Lung (tissue), 17 donors: ENCODE measurements at places on chromosomes 6 and 20. TPM values are rescaled to one million over a fixed set of nuclear protein-coding genes. Genes with fewer than 3 reads are reported as not detected.
A peak's percentile ranks its signal among the peaks of the same experiment; 100 is the strongest.

DNA sequence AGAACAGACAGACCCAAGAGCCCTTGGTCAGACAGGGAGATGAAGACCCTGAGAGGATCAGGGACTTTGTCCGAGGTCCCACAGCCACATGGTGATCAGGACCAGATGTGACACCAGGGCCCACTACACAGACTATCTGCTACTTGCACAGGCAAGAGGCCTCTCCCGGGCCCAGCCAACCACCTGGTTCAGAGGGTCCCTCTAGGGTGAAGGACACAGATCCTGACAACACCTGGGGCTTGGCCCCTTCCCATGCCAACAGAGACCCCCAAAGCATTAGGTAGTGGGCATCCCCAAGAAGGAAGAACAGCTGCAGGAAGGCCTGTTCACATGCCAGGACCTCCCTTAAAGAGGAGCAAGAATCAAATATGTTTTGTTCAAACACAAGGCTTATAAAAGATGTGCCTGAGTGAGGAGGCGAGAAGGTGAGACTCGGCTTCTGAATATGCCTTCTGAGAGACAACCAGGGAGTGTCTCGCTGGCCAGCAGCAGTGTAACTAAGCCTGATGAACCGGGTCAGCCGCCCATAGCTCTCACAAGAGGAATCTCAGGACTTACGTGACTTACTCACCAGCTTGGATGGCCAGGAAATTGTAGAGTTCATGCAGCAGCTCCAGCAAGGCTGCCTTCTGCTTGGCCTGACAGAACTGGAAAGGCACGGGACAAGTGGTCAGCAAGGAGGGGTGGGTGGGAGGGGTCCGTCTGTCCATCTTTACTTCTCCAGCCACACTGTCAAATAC is 5.0 kb downstream of the LEMD2 start:
- H3K36me3 ChIP-seq = peaks cover 64% of the 10 kb centered on the region
- H3K4me3 ChIP-seq = no peak overlapping the region
- H3K4me1 ChIP-seq = peaks cover 12% of the 10 kb centered on the region
- no peak for DNase-seq
- no peaks in the 10 kb centered on the region for H3K27me3 ChIP-seq

NRSN1 gene
- total RNA-seq = not detected

- no peaks in the 10 kb centered on the region for H3K4me1 ChIP-seq
- no peak overlapping the region for H3K27ac ChIP-seq
- H3K4me3 ChIP-seq = no peak overlapping the region
Measured at GRCh38 chr6:112800439-112800838, 453.3 kb downstream of the RFPL4B start.

GRCh38 chr6:1611572-1612298 is 2.0 kb downstream of the FOXC1 start:
- H3K27me3 ChIP-seq = peaks cover 70% of the 10 kb centered on the region
- DNase-seq = peak; percentile 65
- no peaks in the 10 kb centered on the region for H3K4me1 ChIP-seq
- peak overlapping the region; percentile 24 for H3K27ac ChIP-seq
- H3K4me3 ChIP-seq = peak overlapping the region; percentile 56

DNA sequence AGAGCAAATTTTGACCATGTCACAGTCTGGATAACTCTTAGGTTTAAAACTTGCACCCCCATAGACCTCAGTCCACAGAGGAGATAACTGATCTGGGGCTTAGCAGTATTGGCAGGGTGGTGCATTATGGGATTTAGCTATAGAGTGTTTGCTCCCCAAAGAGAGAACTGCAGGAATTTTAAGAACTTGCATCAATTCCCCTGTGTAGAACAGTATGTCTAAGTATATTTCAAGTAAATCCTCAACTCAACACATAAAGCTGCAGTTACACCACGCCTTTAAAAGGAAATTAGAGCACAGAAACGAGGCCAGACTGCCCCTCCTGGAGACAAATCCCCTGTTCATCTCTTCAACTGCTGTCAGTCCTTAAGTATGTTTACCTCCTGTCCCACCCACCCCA is 144.9 kb downstream of the TRMT11 start:
- no peak overlapping the region for H3K4me3 ChIP-seq
- no peak overlapping the region for H3K27ac ChIP-seq
- no peaks in the 10 kb centered on the region for H3K27me3 ChIP-seq
- no peak for DNase-seq

DNA sequence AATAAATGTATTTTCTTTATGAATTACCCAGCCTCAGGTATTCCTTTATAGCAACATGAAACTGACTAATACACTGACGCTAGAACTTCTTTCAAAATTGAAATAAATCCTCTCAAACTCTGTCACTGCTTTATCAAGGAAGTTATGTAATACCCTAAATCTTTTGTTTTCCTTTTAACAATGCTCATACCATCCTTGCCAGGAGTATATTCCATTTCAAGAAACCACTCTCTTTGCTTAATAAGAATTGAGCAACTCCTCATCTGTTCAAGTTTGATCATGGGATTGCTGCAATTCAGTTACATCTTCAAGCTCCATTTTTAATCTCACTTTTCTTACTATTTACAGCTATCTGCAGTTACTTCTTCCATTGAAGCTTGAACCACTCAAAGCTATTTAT is 707.6 kb upstream of the MARCKS start:
- no peaks in the 10 kb centered on the region for H3K27me3 ChIP-seq
- no peak overlapping the region for H3K4me3 ChIP-seq
- no peaks in the 10 kb centered on the region for H3K36me3 ChIP-seq

- no peaks in the 10 kb centered on the region for H3K27me3 ChIP-seq
- H3K27ac ChIP-seq = no peak overlapping the region
- DNase-seq = peak; percentile 71
- no peak overlapping the region for H3K4me3 ChIP-seq
- H3K36me3 ChIP-seq = no peaks in the 10 kb centered on the region
Measured at GRCh38 chr6:159929819-159930218, 39.0 kb downstream of the MAS1 start.

DNA sequence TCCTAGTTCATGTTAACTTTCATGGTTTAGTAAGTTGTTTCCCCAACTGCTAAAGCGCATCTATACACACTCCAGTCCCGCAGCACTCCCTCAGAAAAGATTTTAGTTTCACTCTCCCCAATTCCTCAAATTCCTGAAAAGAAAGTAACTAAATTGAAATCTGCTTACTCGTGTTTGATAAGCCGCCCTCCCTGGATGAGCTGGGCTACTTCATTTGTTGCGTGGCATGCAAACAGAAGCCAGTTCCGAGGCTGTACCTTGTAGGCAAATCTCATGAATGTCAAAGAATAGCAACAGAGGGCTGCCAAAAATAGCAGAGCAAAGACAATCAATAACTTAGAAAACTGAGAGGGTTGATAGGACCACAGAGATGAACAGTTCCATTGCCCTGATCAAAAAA is 16.9 kb downstream of the MPC1 start:
- DNase-seq = no peak
- no peaks in the 10 kb centered on the region for H3K27me3 ChIP-seq
- peak overlapping the region; percentile 22 for H3K27ac ChIP-seq

GRCh38 chr20:23350904-23351838 is 580 bp downstream of the NXT1 start:
- H3K36me3 ChIP-seq = no peaks in the 10 kb centered on the region
- H3K27ac ChIP-seq = peak overlapping the region; percentile 95
- peak; percentile 53 for DNase-seq
- peak overlapping the region; percentile 82 for H3K4me3 ChIP-seq
- no peaks in the 10 kb centered on the region for H3K27me3 ChIP-seq

GRCh38 chr20:36629719-36630681 is 16.0 kb downstream of the SLA2 start:
- no peak overlapping the region for H3K4me3 ChIP-seq
- no peaks in the 10 kb centered on the region for H3K36me3 ChIP-seq
- H3K4me1 ChIP-seq = no peaks in the 10 kb centered on the region
- H3K27me3 ChIP-seq = no peaks in the 10 kb centered on the region

WDR27 gene
- total RNA-seq = 68.1 TPM

DNA sequence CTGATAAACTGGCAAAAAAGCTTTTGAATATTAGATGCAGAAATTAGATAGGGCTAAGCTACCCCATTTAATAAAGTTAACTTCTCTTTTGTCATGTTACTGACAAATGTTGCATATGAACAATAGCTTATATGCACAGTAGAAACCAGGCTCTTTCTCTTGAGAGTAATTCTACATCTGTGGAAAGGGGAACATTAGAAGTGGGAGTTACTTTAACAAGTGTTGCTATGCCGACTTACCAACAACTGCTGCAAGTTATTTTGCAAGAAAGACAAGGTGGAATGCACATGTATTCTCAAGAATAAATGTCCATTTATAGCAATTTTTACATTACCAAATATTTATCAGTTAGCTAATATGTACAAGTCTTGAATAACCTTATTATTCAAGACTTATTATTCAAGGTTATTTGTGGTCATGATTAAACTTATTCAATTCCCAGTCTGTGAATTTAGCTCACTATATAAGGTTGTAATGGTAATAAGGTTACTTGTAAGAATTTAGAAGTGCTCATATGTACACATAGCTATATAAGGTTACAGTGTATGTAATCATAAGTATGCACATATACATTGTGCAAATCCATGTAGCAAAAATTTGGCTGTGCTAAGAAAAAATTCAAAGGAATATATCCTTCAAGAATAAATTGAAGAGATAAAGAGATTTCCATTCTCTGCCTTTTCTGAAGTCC is 38.3 kb downstream of the ADGRG6 start:
- no peaks in the 10 kb centered on the region for H3K27me3 ChIP-seq
- H3K4me1 ChIP-seq = peaks cover 29% of the 10 kb centered on the region
- H3K4me3 ChIP-seq = no peak overlapping the region
- no peak overlapping the region for H3K27ac ChIP-seq

GRCh38 chr6:26570027-26570809 is 26.5 kb upstream of the ABT1 start:
- H3K27ac ChIP-seq = no peak overlapping the region
- H3K4me3 ChIP-seq = no peak overlapping the region

GRCh38 chr6:144055121-144055931 is 40.0 kb downstream of the SF3B5 start:
- H3K4me1 ChIP-seq = no peaks in the 10 kb centered on the region
- no peak for DNase-seq
- no peak overlapping the region for H3K4me3 ChIP-seq
- no peaks in the 10 kb centered on the region for H3K36me3 ChIP-seq
- peak overlapping the region; percentile 44 for H3K27ac ChIP-seq
- H3K27me3 ChIP-seq = no peaks in the 10 kb centered on the region

ATP9A gene
- total RNA-seq = 21.9 TPM

DNA sequence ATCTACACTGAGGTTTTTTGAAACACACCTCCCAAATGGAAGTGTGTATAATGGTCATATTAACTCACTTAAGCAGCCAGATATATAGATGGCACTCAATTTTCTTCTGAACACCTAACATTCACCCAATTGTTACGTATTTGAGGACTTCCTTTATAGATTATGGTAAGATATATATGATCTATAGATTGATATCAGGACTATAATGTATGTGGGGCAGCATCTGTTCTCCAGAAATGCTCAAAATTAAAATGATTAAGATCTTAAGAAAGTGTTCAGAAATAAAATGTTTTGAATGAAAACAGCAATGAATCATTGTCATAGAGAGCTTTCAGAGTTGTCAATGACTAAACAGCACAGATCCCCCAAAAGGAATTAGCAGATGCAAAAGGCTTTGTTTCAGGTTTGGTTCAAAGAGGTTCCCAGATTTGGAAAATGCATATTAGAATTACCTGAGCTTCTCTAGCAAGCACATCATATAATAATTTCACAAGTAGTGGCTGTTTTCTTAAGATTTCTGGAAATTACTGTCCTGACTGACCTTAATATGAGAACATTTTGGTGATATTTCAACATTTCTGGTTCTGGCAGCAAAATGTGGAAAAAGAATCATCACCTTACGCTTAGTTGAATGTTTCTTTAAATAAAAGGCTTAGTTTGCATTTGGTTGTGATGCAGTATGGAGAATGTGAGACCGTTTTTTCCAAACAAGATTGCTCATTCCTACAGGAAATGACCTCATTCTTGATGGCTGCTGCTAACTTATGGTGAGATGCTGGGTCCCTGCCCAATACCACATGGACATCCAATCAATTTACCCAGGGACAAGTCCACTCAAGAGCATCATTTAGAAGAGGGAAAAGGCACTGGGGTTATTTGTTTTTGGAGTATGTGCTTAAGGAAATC is 31.5 kb downstream of the TRAF3IP2 start:
- H3K4me3 ChIP-seq = no peak overlapping the region
- peaks cover 20% of the 10 kb centered on the region for H3K36me3 ChIP-seq
- H3K27ac ChIP-seq = no peak overlapping the region
- H3K4me1 ChIP-seq = peaks cover 13% of the 10 kb centered on the region

DNA sequence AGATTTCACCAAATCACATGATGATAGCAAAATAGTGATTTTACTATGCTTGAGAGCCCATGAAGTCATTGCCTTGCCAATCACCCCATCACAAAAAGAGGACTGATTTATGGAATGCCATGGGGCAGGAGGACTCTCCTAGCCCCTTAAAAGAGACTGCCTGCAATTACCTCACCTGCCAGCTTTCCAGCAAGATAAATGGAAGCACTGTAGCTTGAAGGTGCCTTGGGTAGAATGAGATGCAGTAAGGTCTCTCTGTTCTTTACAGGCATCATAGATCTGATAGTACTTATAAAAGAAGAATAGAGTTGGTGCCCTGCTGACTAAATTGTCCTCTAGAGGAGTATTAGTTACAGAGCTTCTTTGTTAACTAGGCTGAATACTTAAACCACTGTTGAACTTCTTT is 242.3 kb downstream of the TMEM242 start:
- H3K27ac ChIP-seq = no peak overlapping the region
- H3K36me3 ChIP-seq = peaks cover 2% of the 10 kb centered on the region
- H3K4me3 ChIP-seq = no peak overlapping the region
- H3K27me3 ChIP-seq = no peaks in the 10 kb centered on the region

DNA sequence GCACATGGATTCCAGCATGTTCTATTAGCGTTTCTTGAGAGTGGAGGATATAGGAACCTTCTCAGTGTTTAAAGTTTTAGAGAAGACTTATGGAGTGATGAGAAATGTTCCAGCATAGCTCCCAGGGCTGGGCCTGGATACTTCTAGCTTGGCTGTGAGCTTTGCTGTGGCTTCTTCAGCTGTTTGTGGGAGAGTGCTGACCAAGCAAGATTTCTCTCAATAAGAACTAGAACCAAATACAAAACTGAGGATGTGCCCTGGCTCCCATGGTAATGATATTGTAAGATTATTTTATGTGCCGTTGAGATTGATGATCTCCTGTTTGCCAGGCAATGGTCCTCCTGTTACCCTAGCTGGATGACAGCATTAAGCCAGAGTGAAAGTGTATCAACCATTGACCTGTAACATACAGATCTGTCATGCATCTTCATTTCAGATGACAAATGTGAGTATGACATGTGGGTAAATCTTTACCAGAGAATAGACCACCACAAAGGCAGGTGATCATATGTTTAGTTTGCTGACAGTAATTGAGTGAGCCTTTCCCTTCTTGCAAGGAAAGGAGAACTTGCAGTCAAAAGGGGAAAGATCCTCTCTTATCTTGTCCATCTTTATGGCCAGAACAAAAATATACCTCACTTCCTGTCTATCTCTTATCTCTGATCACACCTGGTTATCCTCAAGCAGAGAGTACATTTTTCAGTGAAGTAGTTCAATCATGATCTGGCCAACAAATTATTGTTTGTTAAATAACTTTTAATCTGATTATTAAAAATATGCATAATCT is 180.1 kb downstream of the SLC24A3 start:
- H3K4me1 ChIP-seq = no peaks in the 10 kb centered on the region
- no peak for DNase-seq
- no peaks in the 10 kb centered on the region for H3K27me3 ChIP-seq
- no peak overlapping the region for H3K27ac ChIP-seq
